NCI-H1092 (cell line): ENCODE measurements at places on chromosomes 3 and 15.

DNA sequence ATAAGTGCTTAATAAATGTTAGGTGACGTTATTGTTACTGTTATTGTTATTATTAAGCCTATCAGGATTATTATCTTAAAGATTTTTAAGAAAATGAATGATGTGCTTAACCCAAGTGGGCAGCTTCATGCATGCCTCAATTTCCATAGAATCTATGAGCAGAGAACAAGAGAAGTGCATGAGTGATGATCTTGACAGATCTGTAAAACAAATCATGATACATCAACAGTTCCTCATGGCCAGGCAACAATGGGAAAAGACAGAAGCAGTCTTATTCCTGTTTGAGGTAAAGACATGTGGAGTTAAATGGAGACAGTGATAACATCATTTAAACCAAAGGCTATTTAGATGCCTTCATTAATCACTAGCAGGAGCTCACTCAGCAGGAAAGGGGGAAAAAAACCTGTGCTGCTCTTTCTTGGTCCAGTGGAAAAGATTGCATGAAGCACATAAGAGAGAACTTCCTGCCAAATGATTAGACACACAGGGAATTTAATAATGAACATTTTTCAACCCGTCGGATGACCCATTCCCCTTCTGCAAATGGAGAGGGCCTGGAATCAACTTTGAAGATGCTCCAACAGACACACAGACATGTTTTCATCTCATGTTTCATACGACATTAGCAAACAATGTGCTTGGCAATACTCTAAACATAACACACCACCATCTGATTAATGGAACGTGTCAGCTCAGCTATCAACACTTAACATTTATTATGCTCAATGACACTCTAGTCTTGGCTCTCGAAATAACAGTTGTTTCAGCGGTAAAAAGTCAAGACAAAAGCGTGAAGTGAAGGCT is 212.2 kb upstream of the LRRN1 start:
- DNase-seq, result no peak

- no peak for DNase-seq
These were observed 91.7 kb downstream of the FRMD4B start for GRCh38 chr3:69294014-69294766.

DNA sequence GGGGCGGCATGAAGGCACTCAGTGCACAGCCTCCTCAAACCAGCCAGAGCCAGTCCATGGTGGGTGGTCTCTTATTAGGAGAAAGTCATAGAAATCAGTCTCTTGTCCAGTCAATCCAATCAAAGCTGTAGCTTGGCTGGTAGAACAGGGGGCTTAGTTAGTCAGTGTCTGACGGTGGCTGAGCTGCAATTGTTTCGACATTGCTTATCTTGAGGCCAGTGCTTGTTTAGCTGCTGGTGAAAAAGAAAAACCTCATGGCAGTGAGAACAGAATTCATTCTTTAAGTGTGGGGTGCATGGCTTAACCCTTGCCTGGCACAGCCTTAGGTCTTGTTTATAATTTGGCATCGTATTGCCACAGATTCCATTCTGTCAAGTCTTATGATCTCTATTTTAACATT is 53.9 kb downstream of the FGD5 start:
- DNase-seq, result no peak

DNA sequence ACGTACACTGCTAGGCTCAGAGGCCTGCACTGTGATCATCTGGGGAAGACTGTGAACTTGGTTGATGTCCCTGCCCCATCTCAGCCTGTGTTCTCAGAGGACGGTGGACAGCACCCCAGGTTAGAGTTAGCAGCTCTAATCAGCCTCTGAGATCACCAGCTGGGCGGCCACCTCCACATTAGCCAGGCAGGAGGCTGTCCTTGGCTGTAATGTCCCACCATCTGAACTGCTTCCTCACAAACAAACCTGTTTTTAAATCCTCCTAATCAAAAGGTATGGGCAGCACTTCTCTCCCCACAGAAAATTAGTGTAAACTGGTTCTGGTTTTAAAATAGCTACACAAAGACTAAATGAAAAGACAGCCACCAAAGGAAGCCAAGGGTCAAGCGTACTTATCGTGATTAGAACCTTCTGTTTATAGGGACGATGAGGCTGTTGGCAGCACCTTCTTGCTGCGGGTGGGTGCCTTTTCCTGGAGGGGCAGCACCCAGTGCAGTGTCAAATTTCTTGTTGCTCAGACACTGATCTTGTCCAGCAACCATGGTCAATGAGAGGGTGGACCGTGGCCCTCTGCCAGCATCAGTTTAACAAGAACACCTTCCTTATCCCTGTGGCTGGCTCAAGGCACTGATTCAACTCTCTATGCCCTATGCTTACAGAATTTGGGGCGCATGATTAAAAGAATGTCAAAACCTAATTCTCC is 24.6 kb downstream of the ACSBG1 start:
- no peak for DNase-seq

DNA sequence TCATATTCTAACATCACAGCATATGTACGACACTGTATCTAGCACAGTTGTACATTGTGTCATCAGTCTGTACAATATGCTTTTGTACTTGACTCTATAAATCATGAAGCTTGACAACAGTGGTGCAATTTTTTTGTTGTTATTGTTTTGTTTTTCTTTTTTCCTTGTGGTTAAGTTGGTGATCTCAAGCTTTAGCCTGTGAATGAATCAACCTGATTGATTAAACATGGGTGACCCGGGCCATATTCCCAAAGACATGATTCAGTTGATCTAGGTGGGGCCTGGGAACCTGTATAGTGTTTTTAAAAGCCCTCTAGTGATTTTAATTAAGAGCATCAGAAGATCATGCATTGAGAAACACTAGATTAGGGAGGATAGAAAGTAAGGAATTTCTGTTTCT is 101.8 kb upstream of the AADACL2 start:
- no peak for DNase-seq

DNA sequence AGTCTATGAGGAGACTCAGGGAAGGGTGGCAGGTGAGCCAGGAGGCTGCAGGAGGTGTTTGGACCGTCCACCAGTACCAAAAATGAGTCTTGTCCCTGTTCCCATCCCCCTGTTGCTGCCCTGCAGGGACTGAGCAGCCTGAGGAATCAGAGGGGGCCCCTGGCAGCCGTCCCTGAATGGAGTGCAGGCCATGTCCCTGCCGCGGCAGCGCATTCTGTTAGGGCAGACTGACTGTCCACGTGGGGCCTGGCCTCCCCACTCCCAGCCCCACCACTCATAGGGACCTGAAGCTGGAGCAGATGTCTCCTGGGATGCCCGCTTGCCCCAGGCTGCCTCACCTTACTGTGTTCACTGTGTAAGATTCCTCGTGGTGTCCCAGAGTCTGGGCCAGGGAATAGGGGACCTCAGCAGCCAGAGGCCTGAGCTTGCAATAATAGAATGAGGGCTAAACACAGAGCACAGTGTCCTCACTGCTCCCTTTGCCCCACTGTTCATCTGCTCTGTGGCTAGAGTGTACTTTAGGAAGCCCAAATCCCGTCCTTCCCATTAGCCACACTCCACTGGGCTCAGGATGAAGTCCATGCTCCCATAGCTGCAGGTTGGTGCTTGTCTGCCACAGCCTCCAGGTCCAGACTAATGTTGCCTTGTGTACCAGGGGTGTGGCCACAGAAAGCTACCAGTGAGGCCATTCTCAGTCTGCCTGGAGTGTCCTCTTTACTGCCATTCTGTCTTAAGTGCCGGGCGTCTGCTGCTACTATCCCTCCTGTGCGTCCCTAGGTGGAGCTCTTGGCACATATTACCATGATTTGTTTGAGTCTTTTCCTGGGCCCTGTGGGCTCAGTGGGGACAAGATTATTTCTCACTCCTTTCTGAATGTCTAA is 63.2 kb downstream of the HCN4 start:
- peak; percentile 21 for DNase-seq
